H7 (cell line): ENCODE measurements at places on chromosomes 4 and X. TPM values are rescaled to one million over a fixed set of nuclear protein-coding genes. Genes with fewer than 3 reads are reported as not detected.
A peak's percentile ranks its signal among the peaks of the same experiment; 100 is the strongest.

Gene MORC4
- total RNA-seq = 2.7 and 5.6 TPM in 2 replicates

Gene ANOS1
- 69.3 and 70.8 TPM in 2 replicates for total RNA-seq

Gene LANCL3
- 0.38 and 0.74 TPM in 2 replicates for total RNA-seq

Gene SLC16A2
- 78.7 and 86.9 TPM in 2 replicates for total RNA-seq

Gene OFD1
- total RNA-seq = 13.9 and 22.9 TPM in 2 replicates

Gene SSX2
- total RNA-seq = 0.45 TPM in 1 of 2 replicates, not detected in the other

Gene ARMCX2
- 108 and 114 TPM in 2 replicates for total RNA-seq

Gene TMPRSS11F
- not detected in 2 replicates for total RNA-seq

Gene MMAA
- 2.6 and 4.1 TPM in 2 replicates for total RNA-seq

Gene NHS
- 5.2 and 5.4 TPM in 2 replicates for total RNA-seq

Gene TAF7L
- total RNA-seq = 0.11 TPM in 1 of 2 replicates, not detected in the other

Gene HPSE
- total RNA-seq = 0.62 and 0.78 TPM in 2 replicates

Gene TLR2
- total RNA-seq = 0.35 and 1.0 TPM in 2 replicates

Gene MAGEB2
- total RNA-seq = 0.35 and 1.0 TPM in 2 replicates

Gene TMLHE
- total RNA-seq = 11.1 and 11.5 TPM in 2 replicates

Gene EXOC1L
- total RNA-seq = not detected in 2 replicates

Gene P2RY4
- not detected in 2 replicates for total RNA-seq

GRCh38 chr4:148203056-148203898 lies 238.9 kb downstream of the NR3C2 start:
- DNase-seq = peak; percentile 23

- no peak for DNase-seq
These were observed 136.2 kb downstream of the CPXCR1 start for GRCh38 chrX:88883200-88883599.

DNA sequence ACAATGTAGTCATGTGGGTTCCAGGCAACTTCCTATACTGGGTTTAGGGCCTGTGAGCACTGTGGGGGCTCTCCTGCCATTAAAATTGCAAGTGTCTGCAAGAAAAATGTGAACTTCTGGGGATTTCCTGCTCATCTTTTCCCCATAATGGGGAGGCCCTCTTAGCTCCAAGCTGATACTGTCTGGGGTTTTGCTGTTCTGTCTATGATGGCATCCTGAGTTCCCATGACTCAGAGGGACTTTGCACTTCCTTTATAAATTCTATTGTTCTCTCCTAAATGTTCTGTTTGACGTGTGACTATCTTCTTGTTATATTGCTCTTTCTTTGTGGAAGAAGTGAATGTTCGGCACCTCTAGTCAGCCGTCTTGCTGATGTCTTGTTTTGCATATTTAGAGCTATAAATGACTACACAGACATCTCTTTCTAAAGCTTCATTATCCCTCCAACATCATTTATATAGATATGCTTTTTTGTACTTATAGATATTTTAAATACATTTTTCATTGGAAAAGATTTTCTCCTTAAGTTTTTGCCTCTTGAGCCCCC lies 465.8 kb downstream of the NAF1 start:
- DNase-seq = no peak

DNA sequence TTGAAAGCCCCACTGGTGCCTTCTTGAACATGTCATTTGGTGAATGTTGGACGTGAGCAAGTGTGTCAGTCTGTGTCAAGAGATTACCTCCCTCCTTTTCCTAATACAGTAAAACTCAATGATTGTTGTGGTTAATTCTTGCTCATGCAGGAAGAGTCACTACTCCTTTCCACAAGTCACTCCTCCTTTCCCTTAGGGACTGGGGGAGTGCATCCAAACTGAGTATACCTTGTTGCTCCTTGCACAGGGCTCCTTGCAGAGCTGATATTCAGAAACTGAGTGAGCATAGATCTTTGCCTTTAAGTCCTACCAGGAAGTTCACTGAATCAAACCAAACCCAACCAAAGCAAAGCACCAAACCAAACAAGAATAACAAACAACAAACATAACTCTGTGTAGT lies 63.9 kb downstream of the GPR50 start:
- DNase-seq = no peak

DNA sequence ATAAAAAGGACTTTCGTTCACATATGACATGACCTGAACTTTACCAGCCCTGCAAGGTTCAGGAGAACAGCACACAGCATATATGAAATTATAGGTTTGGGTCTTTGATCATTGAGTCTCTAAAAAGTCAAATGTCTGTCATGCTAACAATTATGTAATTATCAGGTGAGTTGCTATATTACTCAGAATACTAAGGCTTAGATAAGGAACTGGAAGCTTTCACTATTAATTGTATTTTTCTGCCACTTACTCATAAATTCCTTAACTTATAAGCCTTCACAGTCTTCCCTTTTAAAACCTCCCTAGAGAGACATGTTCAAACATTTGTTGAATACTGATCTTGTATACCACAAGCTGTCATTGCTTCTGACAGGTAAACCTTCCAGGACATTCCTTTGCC lies 292.8 kb upstream of the MAGEB2 start:
- no peak for DNase-seq

DNA sequence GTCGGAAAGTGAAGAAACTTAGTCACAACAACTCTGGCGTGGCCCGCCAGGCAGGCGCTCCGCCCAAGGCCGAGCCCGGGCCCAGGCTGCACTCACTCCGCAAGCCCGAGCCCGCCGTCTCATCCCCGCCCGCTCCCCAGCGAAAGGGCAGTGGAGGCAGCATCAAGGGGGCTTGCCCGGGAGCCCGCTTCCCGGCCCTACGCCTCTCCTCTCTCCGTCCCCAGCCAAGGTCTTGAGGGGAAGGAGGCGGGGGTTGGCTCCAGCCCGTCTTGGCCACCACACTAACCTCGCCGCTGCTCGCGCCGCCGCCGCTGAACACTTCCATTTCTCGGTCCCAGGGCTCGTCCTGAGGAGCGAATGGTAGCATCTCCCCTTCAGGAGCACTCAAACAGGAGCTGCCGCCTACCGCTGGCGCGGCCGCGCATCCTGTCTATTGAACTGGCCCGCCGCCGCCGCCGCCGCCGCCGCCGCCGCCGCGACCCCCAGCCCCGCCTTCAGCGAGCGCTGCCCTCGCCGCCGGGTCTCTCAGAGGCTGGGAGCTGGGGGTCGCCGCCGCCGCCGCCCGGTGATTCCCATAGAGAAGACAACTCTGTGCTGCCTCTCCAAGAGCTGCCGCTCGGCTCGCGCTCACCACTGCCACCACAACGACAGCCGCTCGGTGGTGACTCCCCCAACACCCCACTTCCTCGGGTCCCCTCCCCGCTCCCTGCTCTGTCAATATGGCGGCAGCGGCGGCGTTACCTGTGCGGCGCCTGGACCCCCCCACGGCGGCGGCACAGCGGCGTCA lies at the start of gene RPS6KA6:
Gene RPS6KA6 (minus strand): TSS at position 667 of the 787 bp plus-strand sequence. CDS start 300 bp downstream, at position 367.
- peak; percentile 40 for DNase-seq

DNA sequence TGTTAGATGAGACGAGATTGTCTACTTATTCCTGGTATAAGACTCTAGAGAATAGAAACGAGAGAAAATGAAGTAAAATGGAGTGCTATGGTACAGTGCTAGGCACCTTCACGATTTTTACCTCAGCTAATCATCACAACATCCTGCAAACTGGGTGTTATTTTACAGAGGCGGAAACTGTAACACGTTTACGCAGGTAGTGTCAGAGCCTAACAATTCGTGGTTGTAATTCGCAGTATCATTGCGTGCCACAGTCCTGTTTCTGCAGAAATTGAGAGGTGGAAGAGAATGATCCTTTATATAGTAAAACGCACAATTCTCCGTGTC lies 383 bp upstream of the TBC1D19 start:
- DNase-seq = no peak

GRCh38 chrX:21658152-21658737 lies at the start of gene KLHL34:
KLHL34 (minus strand) TSS chrX:21658330; CDS start chrX:21657788, 542 bp downstream.
- peak; percentile 39 for DNase-seq

GRCh38 chr4:74969507-74970474 lies 36.9 kb downstream of the PARM1 start:
- DNase-seq = peak; percentile 19

- no peak for DNase-seq
These were observed 93.7 kb downstream of the SHOX start for GRCh38 chrX:724256-724655.

GRCh38 chr4:40843696-40844095 lies 93.9 kb downstream of the NSUN7 start:
- DNase-seq = no peak

DNA sequence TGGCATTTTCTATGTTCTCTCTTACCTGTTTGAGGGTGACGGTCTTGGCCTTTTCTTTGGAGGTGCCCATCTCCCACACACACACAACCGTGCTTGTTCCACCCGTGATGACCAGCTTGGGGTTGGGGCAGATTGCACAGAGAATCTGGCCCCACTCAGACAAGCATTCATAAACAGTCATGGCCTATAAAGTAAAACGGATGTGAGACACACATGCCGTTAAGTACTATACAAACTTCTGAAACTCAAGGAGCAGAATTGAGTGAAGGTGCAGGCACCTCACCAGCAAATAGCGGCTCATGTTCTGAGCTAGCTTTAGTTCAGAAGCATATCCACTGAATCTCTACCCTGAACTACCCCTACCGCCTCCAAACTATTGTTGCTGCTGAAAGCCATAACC lies 107.6 kb downstream of the CDS1 start:
- DNase-seq = no peak

DNA sequence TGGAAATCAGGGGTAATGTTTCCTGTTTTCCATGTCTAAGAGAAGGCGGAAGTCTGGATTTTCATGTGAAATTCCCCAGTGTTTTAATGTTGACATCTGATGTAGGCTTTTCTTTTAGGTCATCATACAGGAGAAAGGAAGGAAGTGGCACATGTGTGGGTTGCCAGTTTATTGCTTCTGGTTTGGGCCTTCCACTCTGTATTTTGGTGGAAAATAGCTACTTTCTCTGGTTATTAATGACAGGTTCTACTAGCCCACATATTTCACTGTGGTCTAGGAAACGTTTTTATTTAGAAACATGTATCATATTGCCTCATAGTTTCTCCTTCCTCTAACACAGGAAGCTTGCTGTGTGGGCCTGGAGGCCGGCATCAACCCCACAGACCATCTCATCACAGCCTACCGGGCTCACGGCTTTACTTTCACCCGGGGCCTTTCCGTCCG lies 7.2 kb downstream of the PDHA1 start:
- no peak for DNase-seq

GRCh38 chr4:105686571-105686970 lies 21.9 kb downstream of the INTS12 start:
- DNase-seq = no peak

- DNase-seq = no peak
These were observed 73.5 kb downstream of the CHRDL1 start for GRCh38 chrX:110722135-110722534.

GRCh38 chr4:78781924-78782323 lies 5.8 kb downstream of the BMP2K start:
- no peak for DNase-seq

DNA sequence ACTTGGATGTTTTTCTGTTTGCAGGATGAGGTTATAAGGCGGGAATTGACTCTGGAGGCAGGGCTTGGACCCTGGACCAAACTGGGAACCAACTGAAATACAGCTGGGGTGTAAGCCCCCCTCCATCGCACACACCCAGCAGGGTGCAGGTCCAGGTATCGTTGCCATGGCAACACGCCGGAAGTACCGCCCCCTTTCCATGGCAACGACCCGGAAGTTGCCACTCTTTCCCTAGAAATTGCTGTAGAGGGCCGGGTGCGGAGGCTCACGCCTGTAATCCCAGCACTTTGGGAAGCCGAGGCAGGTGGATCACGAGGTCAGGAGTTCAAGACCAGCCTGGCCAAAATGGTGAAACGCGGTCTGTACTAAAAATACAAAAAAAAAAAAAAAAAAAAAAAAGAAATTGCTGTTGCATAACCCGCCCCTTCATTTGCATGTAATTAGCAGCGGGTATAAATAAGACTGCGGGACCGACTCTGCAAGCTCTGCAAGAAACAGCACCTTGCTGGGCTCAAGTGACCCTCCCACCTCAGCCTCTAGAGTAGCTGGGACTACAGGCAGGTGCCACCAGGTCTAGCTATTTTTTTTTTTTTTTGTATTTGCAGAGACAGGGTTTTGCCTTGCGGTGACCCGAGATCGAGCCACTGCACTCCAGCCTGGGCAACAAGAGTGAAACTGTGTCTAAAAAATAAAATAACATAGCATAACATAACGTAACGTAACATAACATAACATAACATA lies 139.6 kb downstream of the CRLF2 start:
- DNase-seq = peak; percentile 49

DNA sequence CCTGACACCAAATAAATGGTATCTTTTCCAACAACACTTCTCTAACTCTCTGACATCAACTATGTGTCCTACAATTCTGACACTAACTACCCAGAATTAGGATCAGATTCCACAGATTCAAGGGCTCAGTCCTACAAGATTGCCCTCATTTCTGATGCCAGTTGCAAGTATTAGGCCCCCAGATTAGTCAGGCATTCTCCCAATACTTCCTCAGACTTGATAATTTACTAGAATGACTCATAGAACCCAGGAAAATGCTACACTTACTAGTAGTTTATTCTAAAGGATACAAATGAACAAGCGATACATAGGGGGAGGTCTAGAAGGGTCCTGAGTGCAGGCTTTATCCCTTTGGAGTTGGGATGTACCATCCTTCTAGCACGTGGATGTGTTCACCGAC lies 8.5 kb downstream of the TIGD2 start:
- no peak for DNase-seq

GRCh38 chrX:110723844-110724243 lies 71.8 kb downstream of the CHRDL1 start:
- DNase-seq = no peak

DNA sequence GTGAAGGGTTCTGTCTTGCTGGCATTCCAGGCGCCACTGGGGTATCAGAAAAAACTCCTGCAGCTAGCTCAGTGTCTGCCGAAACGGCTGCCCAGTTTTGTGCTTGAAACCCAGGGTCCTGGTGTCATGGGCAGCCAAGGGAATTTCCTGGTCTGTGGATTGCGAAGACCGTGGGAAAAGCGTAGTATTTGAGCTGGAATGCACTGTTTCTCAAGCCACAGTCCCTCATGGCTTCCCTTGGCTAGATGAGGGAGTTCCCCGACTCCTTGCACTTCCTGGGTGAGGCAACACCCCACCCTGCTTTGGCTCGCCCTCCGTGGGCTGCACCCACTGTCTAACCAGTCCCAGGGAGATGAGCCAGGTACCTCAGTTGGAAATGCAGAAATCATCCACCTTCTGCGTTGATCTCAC lies 40.1 kb downstream of the NOP14 start:
- DNase-seq = peak; percentile 29

DNA sequence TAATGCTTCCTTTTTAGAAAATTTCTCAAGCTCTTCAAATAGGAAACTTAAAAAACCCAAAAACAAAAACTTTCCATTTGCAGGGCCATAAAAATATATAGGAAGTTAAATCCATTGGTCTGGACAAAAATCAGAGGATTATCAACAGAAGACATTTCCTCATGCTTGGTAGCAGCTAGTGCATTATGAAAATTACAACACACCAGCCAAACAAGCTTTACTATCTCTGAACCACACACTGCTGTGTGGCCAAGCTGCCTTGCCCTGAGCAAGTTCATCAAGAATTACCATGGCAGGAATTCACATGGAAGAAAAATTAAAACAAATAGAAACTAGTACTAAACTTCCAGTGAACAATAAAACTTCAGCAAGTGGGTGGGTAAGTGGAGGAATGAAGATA lies 3.6 kb downstream of the USP46 start:
- no peak for DNase-seq

DNA sequence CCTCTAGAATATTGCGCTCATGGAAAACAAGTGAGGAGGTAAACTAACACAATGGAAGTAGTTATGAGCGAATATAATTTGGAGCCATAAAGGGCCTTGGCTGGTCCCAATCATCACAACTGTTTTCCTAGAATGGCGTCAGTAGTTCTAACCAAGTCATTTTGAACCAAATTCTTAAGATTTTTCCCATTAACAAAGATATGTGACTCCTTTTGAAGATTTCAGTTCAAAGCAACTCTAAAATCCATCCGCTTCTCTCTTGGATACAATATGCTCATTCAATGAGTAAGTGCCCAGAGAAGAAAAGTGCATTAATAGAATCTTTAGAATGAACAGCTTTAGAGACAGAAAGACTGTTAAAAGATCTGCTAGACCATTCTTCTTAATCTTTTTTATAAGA lies 19.6 kb upstream of the MYOZ2 start:
- no peak for DNase-seq
